Occipital lobe (tissue), 3 donors: ENCODE measurements at places on chromosomes 16 and 17. TPM values are rescaled to one million over a fixed set of nuclear protein-coding genes. Genes with fewer than 3 reads are reported as not detected.

ARHGDIG gene
- total RNA-seq = 35.9 TPM

SPATA32 gene
- not detected for total RNA-seq

CACNG1 gene
- total RNA-seq = 0.47 TPM

PCYT2 gene
- 24.5 TPM for total RNA-seq

HBA2 gene
- total RNA-seq = 614 TPM
